Endothelial cell of umbilical vein (primary cell): ENCODE measurements at places on chromosomes 6 and 20. TPM values are rescaled to one million over a fixed set of nuclear protein-coding genes. Genes with fewer than 3 reads are reported as not detected.

DNA sequence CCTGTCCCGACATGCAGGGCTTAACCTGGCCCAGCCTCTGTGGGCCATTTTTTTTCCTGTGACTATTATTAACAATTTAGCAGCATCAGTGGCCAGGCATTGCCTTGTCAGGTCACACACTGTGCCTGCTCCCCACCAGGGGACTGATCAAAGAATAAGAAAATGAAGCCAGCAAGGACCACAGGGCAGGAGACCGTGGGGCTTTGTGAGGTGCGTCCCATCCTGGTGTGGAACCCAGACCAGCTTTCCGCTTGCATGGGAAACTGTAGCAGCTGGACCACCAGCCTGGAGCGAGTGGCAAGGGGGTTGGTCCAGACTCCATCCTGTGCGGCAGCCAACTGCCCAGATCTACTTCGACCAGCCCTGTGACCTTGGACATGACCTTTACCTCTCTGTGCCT is 218.3 kb downstream of the ANKRD60 start:
- no peaks in the 10 kb centered on the region for H3K36me3 ChIP-seq
- no peaks in the 10 kb centered on the region for H3K27me3 ChIP-seq
- no peaks in the 10 kb centered on the region for H3K4me1 ChIP-seq

- H3K27ac ChIP-seq: no peak overlapping the region
- H3K4me1 ChIP-seq: no peaks in the 10 kb centered on the region
- H3K27me3 ChIP-seq: no peaks in the 10 kb centered on the region
- peak; percentile 18 for DNase-seq
Measured at GRCh38 chr6:8982668-8983067, 547.3 kb upstream of the SLC35B3 start.

GRCh38 chr6:1624851-1625781 is 15.4 kb downstream of the FOXC1 start:
- H3K27me3 ChIP-seq: peaks cover 15% of the 10 kb centered on the region
- H3K4me1 ChIP-seq: peaks cover 21% of the 10 kb centered on the region
- peak; percentile 73 for DNase-seq

- no peaks in the 10 kb centered on the region for H3K4me1 ChIP-seq
- H3K27ac ChIP-seq: no peak overlapping the region
- H3K27me3 ChIP-seq: no peaks in the 10 kb centered on the region
- no peak overlapping the region for H3K4me3 ChIP-seq
Measured at GRCh38 chr6:23728707-23729106, 397.3 kb upstream of the NRSN1 start.

The GPSM3 gene
- 21.6 and 22.8 TPM in 2 replicates for total RNA-seq

- no peak overlapping the region for H3K4me3 ChIP-seq
- no peaks in the 10 kb centered on the region for H3K36me3 ChIP-seq
- DNase-seq: no peak
- H3K27ac ChIP-seq: no peak overlapping the region
- peaks cover 14% of the 10 kb centered on the region for H3K4me1 ChIP-seq
Measured at GRCh38 chr20:1474817-1475603, 8.4 kb upstream of the NSFL1C start.

- DNase-seq: no peak
- no peaks in the 10 kb centered on the region for H3K27me3 ChIP-seq
- no peaks in the 10 kb centered on the region for H3K36me3 ChIP-seq
- H3K4me3 ChIP-seq: no peak overlapping the region
Measured at GRCh38 chr6:14831070-14831469, 414.8 kb upstream of the JARID2 start.

DNA sequence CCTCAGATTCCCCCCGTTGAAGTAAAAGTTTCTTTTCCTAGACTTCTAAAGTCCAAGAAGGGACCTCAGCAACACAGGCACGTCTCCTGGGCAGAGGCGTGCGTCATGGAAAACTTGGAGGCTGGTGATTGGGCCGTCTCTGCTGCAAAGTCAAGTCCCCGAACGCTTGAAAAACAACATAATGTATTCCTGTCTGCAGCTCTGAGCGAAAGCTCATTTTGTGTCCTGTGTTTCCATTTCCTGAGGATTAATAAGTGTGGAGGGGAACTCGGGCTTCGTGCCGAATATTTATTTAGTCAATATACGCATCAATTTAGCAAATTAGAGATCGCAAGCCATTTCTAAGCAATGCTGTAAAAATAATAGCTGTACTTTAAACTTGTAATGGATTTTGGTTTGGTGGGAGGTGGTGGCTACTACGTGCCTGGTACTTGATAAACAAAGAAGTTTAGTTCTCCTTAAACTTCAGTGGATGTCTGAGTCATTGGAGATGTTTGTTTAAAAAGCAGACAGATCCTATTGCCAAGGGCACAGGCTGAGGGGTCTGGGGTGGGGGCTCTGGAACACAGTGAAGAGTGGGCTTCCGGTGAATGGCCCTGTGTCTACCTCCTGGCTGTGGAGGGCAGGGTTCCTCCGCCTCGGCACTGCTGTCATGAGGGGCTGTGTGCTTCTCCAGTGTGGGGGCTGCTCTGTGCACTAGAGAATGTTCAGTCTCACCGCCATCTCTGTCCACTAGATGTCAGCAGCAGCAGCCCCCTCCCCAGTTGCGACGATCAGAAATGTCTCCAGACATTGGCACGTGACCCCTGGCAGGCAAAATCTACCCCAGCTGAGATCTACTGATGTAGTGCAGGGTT is 21.8 kb downstream of the PCK1 start:
- H3K36me3 ChIP-seq: no peaks in the 10 kb centered on the region
- H3K4me1 ChIP-seq: no peaks in the 10 kb centered on the region
- H3K4me3 ChIP-seq: no peak overlapping the region
- no peak overlapping the region for H3K27ac ChIP-seq
- DNase-seq: peak; percentile 86
